ENCODE measurements at places on chromosomes 5 and 9.

GRCh38 chr9:131008563-131008908, 438 bp upstream of the LAMC3 start:
- no peak for DNase-seq

DNA sequence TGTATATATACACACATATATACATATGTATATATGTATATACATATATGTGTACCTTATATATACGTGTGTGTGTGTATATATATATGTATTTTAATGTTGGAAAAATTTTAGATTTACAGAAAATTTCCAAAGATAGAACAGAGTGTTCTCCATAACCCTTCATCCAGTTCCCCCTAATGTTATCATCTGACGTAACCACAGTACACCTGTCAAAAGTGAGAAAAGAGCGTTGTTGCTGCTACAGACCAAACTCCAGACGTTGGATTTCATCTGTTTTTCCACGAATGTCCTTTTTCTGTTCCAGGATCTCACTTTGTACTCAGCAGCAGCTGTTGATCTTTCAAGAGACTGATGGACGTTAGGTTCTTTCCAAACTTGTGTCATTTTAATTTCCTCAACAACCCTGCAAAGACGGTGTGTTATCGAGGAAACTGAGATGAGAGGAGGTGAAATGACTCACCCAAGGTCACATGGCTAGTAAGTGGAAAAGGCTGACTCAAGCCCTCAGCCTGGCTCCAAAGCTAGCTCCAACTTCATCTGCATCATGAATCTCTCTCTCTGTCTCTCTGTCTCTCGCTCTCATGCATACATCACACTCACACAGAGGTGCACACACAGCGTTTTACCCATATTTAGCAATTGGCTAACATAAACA, 17.0 kb upstream of the NTNG2 start:
- no peak for DNase-seq

DNA sequence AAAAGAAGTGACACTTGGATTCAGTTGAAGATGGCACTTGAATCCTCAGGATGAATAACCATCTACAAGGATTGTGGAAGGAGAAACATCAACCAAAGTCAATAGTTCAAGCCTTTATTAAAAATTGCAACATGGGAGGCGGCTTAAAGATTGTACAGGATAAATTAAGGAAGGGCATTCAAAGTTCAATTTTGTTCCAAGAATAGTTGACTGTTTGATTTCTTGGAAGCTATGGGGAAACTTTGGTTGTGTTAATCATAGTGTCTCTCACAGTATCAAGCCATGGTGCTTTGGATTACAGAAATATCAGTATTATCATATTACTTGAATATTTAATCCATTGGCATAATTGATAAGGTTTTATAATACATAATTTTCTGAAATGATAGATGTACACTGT, 1844.3 kb downstream of the MAT2B start:
- DNase-seq: no peak

DNA sequence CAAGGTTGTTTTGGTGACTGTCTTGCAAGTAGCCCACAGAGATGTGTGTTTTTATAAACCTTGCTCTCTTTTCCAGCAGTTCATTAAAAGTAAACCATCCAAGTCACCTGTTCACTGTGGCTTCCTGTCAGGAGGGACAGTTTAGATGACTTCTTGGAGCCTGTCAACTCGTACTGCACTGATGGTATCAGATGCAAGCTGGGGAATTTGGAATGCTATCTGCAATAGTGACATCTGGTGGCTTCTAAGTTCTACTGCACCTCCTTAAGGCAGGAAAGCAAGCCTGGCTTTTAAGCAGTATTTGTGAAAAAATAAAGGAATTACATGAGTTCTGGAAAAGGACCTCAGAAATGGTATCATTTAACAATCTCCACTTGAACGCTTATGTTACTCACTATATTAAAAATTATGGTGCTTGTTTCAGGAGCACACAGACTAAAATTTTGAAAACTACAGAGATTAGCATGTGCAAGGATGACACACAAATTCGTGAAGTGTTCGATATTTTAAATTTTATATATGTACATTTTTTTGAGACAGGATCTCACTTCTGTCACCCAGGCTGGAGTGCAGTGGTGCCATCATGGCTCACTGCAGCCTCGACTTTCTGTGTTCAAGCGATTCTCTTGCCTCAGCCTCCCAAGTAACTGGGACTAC, 164.0 kb downstream of the TTC39B start:
- DNase-seq: peak; percentile 51

GRCh38 chr9:38747067-38747466, 27.1 kb upstream of the FAM240B start:
- DNase-seq: no peak

- DNase-seq: no peak
Measured at GRCh38 chr9:136325358-136325757, 2.0 kb upstream of the GPSM1 start.

GRCh38 chr9:124122813-124123462, 111.4 kb downstream of the LHX2 start:
- no peak for DNase-seq

DNA sequence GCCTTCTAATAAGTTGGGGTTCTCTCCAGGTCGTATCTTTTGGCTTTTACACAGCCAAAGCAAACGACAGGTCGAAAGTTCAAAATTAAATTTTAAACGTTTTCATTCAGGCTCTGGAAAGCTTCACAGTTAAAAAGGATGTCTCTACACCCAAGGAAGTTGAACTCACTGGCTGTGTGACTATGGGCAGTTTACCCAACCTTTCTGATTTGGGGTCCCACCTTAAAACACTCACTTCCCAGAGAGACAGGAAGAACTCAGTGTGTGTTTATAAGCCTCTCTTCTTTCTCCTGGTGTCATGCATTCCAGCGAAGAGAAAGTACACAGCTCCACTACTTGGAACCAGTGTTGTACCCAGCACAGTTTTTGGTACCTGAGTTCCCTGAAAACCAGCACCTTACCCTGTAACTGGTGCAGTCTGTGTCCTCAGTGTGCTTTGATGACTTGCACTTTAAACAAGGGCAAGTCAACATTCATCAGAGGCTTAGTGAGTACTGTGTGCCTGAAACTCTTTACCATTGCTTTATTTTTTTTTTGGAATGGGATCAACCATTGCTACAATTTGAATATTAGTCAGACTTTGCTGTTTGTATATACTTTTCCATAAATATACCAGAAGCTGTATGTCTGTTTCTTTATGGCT, 1.7 kb downstream of the SRD5A1 start:
- DNase-seq: no peak

- DNase-seq: no peak
Measured at GRCh38 chr9:89994988-89995613, 390.3 kb downstream of the GADD45G start.

All from GM20000 (cell line).